ENCODE measurements at places on chromosomes 4 and X.

GRCh38 chr4:102723511-102723910 lies 37.3 kb downstream of the MANBA start:
- no peak for DNase-seq

GRCh38 chrX:49003696-49004095 lies 1.6 kb upstream of the GRIPAP1 start:
- DNase-seq = no peak

GRCh38 chrX:52933976-52934703 lies 24.2 kb downstream of the FAM156A start:
- no peak for DNase-seq

GRCh38 chrX:130100180-130100579 lies 10.1 kb downstream of the ELF4 start:
- no peak for DNase-seq

DNA sequence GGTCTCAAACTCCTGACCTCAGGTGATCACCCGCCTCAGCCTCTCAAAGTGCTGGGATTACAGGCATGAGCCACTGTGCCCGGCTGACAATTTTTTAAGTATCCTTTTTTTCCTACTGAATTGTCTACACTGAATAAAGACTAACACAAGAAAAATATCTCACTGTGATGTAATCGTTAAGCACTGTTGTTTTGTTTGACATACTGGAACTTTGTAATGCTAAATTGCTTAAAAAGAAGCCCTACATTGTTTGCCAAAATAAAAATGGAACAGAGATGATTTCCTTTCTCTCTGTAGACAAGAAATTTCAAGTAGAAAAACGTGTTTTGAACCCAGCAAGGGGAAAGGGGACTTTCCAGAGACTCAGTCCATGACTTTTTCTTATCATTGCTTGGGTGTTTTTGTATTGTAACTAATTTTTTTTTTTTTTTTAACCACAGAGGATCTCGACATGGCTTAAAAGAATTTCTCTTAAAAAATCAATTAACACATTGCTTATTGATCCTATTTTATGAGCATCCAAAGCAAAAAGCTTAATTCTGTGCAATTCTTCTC lies 74.9 kb downstream of the TMEM156 start:
- no peak for DNase-seq

DNA sequence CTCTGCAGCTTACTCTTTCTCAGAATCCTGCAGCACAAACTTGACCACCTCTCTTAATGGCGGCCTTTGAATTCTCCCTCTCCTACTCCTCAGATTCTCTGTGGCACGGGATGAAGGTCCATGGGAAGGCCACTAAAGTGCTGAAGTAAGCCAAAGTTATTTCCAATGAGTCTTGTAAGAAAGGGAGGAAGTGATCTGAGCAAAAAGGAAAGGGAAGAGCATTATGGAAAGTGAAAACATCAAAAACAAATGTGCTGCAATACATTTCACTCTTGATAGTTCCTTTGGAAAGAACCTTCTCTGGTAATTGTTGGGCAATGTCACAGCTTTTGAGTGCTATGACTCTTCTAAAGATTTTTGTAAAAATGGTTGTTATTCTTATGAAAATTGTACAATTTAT lies 54.3 kb upstream of the CAMK2D start:
- no peak for DNase-seq

DNA sequence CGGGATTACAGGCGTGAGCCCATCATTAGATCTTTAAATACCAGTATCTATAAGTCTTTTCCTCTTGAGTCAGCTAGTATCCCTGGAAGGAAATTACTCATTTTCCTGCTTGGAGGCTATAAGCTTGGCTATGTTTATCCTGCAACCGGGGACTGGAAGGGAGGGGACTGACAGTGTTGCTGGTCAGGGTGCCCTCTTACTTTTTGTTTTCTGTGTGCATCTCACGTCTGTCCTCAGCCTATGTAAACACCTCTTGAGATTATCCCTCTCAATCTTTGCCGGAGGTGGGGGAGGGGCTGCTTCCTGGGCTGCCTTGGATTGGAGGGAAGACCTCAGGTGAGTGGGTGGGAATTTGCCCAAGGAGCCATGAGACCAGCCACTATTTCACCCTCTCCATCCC lies 37.0 kb downstream of the HTT start:
- DNase-seq = no peak

DNA sequence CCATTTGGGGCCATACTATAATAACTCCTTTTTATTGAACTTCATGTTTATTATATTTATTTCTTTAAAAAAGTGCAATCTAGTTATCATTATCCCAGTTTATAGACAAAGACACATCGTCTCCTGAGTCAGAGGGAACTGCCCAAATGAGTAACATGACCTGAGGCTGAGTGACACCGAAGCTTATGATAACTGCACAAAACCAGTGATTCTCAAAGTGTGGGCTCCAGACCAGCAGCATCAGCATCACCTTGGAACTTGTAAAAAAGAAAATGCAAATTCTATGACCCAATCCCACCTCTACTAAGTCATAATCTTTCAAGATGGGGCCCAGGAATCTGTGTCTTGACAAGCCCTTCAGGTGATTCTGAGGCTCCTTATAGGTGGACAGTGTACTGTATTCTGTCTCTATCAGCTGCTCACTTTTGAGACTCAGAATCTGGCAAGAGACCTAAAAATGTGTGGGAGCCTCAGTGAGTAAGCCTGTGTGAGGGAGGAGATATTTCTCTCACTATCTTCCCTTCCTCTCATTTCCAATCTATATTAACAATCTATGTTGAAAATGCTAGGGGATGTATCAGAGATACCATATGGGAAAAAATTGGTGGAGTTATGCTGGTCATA lies 147.0 kb downstream of the PACRGL start:
- no peak for DNase-seq

GRCh38 chr4:102037566-102037965 lies 247.0 kb downstream of the BANK1 start:
- DNase-seq = no peak

GRCh38 chr4:83552924-83553323 lies 17.0 kb downstream of the GPAT3 start:
- DNase-seq = no peak

DNA sequence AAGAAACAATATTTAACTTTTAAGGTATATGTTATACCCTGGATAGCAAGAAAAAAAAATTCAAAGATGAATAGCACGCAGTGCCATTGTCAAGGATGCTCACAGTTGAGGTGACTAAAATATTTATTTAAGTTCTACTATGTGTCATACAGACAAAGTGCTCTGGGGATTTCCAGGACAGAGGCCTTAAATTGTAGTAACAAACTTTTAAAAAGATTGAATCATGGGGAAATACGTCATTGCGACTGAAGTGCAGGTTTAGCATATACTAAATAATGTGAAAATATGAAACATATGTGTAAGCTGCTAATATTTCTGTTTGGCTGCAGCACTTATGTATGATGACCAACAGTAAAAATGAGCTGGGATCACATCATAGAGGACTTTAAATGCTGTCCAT lies 748.0 kb upstream of the PCDH7 start:
- no peak for DNase-seq

- DNase-seq = no peak
Observed at GRCh38 chr4:76156635-76157034, 8.4 kb upstream of the NUP54 start.

DNA sequence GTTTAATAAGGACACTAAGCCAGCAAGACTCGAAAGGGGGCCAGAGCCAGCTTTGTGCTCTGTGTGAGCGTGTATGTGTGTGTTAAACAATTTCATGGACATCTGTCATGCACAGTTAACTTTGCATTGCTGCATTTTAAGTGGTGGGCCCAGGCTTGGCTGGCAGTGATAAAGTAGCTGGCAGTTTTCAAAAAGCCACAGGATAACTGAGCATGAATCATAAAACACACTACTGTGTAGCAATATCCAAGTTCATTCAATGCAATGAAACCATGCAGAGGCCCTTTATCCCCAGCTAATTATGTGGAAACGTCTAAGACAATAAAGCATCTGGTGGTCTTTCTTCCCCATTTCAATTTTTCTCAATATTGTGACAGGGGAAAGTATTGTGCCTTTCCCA lies 132.9 kb downstream of the NKX6-1 start:
- no peak for DNase-seq

- DNase-seq = no peak
Observed at GRCh38 chr4:150588316-150588715, 6.4 kb downstream of the MAB21L2 start.

- DNase-seq = no peak
Observed at GRCh38 chr4:55670695-55671094, 34.6 kb upstream of the NMU start.

- DNase-seq = no peak
Observed at GRCh38 chr4:158176108-158176507, 3.3 kb upstream of the GASK1B start.

- DNase-seq = no peak
Observed at GRCh38 chrX:13764281-13764680, 29.7 kb downstream of the OFD1 start.

GRCh38 chr4:23728971-23729370 lies 160.9 kb downstream of the PPARGC1A start:
- DNase-seq = no peak

DNA sequence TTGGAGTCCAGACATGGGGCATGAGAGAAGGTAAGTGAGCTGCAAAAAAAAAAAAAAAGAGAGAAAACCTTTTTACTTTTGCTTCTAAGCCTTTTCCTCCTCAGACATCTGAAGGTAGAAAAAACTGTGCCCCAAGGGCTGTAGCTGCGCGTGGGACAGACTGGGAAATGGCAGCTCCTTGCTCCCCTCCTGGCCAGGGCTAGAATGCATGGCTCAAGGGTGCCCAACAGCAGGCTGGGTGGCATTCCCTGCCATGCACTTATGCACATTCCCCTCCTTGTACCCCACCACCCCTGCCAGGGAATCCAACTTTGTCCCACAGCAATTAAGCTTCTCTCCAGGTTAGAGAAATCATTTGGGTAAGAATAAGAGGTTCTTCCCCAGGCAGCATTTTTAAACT lies 421.2 kb downstream of the TRAM1L1 start:
- DNase-seq = no peak

DNA sequence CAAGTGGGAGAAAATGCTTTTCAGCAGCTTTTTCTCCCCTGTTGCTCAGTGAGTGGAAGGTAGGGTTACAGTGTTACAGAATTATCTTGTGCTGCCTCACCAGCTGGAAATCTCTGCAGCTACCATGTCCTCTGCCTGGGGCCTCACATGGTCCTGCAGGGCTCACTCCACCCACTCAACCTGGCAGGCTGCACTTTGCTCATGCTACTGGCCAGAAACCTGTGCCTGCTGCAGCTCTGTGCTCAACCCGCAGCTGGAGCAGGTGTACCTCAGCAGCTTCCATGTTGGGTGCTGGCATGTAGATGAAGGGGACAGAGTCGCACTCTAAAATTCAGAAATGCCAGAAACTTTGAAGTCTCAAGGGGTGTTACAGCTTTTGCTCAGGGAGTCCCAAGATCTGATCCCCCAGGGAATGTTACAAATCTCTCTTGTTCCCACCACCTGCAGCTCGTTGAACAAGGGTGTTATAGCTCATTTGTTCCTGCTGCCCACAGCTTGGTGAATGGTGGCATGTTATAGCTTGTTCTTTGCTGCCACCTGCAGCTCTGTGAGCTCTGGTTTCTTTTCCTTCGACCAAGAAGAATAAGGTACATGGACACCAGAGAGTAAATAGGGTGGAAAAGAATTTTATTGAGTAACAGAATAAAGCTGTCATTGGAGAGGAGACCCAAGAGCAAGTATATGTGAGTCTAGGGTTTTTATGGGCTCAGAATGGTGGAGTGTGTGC lies 845.8 kb downstream of the TECRL start:
- DNase-seq = no peak

DNA sequence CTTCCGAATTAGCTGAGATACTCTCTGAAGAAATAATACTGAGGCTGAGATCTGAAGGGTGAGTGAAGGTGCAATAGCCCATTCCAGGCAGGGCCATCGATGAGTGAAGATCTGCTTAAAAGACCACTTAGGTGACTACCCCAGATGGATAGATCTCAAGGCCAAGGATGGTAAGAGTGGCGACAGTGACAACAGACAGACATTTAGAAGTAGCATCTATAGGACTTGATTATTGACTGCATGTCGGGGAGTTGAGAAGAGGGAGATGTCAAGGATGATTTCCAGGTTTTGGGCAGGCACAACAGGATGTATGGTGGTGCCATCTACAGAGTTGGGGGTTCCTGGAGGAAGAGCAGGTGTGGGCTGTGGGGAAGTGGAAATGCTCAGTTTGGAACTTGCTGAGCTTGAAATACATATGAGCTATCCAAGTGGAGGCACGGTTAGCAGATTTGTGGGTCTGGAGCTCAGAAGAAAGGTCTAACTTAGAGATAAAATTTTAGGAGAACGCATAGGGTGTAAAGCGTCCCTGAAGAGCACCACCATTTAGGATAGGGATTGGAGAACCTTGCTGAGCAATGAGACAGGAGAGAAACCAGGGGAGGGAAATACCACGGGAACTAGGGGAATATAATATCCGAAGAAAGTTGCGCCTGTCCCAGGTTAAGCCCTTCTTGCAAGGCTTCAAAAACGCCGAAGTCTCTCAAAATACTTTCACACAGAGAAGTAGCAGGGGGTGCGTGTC lies 688 bp downstream of the UFSP2 start:
- DNase-seq = no peak

GRCh38 chr4:108959491-108959890 lies 196.6 kb upstream of the ETNPPL start:
- no peak for DNase-seq

DNA sequence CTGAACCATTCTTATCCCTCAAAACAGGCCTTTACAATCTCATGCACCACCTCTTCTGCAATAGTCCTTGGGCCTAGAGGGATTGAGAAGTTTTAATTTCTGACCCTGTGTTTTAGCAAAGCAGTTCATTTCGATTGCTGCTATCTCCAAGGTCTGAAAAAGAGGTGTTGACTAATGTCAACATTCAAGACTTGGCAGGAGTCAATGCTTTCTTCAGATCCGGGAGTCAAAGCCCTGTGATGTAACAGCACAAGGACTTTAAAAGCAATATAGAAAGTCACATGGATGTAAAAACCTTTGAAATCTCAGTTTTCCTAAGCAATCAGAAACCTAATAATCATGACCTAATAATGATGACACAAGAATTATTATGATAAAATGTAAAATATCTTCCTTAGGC lies 133.8 kb downstream of the ADAM29 start:
- no peak for DNase-seq

- DNase-seq = no peak
Observed at GRCh38 chrX:40998123-40998522, 87.1 kb upstream of the USP9X start.

DNA sequence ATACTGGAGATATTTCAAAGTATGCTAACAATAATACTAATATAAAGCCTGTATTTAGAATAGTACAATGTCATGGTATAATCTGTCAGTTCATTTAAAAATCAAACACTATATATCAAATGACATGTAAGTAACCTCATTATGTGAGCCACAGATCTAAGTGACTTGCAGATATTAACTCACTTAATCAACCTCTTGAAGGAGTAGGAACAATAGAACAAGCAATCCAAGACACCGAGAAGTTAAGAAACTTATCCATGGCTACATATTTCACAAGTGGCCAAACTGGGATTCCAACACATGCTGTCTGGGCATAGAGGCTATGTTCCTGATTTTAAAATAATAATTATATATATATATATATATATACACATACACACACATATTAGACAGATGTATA lies 554.0 kb downstream of the ARAP2 start:
- no peak for DNase-seq

- no peak for DNase-seq
Observed at GRCh38 chrX:129318375-129318774, 204.9 kb downstream of the SMARCA1 start.

All from T-helper 2 cell (primary cell).